ENCODE measurements at places on chromosomes 16 and 17. TPM values are rescaled to one million over a fixed set of nuclear protein-coding genes. Genes with fewer than 3 reads are reported as not detected.

- DNase-seq, result no peak
These were observed 31.9 kb upstream of the HEATR6 start for GRCh38 chr17:60110586-60110985.

DNA sequence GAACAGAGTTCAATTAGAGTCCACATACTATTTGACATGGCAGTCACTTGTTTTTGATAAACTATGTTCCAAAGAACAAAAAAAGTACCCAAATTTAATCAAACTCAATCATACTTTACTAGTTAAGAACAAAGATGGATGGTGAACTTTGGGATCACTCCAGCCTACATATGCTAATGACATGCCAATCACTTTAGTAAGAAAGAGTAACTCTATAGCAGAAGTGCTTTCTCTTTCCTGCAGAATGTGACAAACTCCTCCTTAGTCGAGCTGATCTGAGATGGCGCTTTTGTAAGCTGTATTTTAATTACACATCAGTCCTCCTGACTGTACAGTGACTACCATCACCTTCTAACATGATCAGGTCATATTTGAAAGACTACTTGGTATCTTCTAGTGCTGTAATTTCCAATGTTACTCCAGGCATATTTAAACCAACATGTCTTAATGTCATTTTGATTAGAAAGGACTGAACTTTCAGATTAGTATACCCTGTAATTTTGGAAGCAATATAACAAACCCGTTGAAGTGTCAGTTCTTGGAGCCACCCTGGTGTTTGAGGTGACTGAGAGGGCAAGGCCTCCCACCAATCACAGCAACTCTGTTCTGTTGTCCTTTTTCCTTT, 4.1 kb downstream of the NETO2 start:
- no peak for DNase-seq

DNA sequence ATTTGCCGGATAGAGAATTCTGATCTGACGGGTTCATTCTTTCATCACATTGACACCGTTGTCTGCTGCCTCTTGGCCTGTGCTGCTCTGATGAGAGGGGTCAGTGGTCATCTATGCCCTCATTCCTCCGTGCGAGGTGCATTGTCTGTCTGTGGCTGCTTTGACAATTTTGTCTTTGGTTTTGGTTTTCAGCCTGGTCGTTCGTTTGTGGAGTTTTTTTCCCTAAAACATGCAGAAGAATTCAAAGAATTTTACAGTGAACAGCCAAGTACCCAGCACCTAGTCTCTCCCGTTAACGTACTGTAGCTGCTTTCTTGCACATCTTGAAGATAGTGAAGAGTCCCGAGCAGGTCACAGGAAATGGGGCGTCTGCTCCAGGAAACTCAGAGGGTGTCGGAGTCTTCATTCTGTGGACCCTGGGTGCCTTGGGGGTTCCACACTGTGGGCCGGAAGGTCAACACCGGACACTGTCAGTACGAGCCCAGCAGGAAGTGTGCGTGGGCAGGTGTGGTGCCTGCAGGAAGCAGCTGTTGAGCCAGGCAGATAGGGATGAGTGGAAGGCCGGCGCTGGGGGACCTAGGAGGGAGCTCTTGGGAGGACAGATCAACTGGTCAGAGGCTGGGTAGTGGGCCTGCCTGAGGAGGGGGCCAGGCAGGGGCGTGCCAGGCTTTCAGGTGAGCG, 28.2 kb downstream of the CRAMP1 start:
- DNase-seq, result no peak

DNA sequence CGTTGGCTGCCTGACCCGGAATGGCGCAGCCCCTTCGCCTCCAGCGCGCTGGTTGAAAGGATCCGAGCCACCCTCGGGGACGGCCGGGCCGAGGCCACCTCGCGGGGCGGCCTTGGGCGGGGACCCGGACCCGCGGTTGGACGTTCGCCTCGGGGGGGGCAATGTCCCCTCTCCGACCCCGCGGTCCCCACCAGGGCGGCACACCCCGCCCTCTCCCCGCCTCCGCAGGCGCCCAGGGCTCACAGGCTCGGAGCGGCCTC, 1.0 kb upstream of the SOX8 start:
- no peak for DNase-seq

- peak; percentile 51 for DNase-seq
These were observed 15.5 kb upstream of the USP22 start for GRCh38 chr17:21058098-21058893.

- DNase-seq, result peak; percentile 67
These were observed 220.0 kb downstream of the IRX3 start for GRCh38 chr16:54066451-54067105.

The LUC7L gene
- total RNA-seq, result 80.0 TPM

The C16orf74 gene
- 10.9 TPM for total RNA-seq

The WDR90 gene
- 28.7 TPM for total RNA-seq

Measured in A172 (cell line).